ENCODE measurements at places on chromosomes 4 and X.

DNA sequence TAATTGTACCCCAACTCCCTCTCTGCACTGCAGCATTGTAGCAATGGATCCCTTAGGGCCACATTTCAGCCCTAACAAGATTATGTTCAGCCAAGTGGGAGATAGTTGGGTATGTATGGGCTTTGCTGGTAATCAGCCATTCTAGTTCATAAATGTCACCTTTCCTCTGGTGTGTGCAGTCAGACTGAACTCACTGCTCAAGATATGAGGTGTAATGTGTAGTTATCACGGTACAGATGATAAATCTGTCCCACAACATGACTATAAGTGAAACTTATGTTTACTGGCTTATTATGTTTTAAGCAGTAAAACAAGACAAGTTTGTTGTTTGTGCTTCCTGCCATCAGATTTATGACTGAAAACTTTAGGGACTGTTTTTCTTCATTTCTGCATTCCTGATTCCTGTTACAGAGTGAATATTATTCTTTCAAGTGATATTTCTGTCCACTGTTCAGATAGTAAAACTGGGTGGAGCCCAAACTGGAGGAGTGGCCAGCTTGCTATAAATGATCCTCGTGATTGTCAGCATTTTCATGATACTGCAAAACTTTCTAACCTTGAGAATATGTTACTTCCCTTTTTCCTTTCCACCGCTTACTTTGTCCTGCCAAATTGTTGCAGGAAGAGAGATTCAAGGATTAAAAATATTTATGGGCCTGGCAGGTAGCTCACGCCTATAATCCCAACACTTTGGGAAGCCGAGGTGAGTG is 44.9 kb downstream of the ANAPC4 start:
- H3K27me3 ChIP-seq = no peaks in the 10 kb centered on the region
- H3K36me3 ChIP-seq = no peaks in the 10 kb centered on the region
- H3K4me1 ChIP-seq = no peaks in the 10 kb centered on the region
- H3K4me3 ChIP-seq = no peak overlapping the region

GRCh38 chr4:41425650-41426049 is 112.3 kb upstream of the LIMCH1 start:
- DNase-seq = no peak
- H3K27me3 ChIP-seq = no peaks in the 10 kb centered on the region
- H3K4me1 ChIP-seq = peaks cover 3% of the 10 kb centered on the region
- H3K27ac ChIP-seq = no peak overlapping the region
- H3K36me3 ChIP-seq = no peaks in the 10 kb centered on the region

- H3K4me3 ChIP-seq = no peak overlapping the region
- H3K4me1 ChIP-seq = no peaks in the 10 kb centered on the region
- H3K36me3 ChIP-seq = no peaks in the 10 kb centered on the region
These were observed 51.6 kb downstream of the SCFD2 start for GRCh38 chr4:53314252-53314651.

- no peak for DNase-seq
- no peak overlapping the region for H3K27ac ChIP-seq
- no peaks in the 10 kb centered on the region for H3K36me3 ChIP-seq
These were observed 238.4 kb upstream of the PSAPL1 start for GRCh38 chr4:7673121-7673520.

- no peaks in the 10 kb centered on the region for H3K36me3 ChIP-seq
- no peak overlapping the region for H3K4me3 ChIP-seq
- H3K27me3 ChIP-seq = no peaks in the 10 kb centered on the region
These were observed 4.8 kb downstream of the ADD1 start for GRCh38 chr4:2848449-2848848.

- H3K36me3 ChIP-seq = no peaks in the 10 kb centered on the region
- H3K27ac ChIP-seq = no peak overlapping the region
- H3K4me3 ChIP-seq = no peak overlapping the region
- H3K27me3 ChIP-seq = no peaks in the 10 kb centered on the region
- peak; percentile 4 for DNase-seq
These were observed 40.4 kb upstream of the PAPSS1 start for GRCh38 chr4:107760281-107760947.

GRCh38 chrX:26670521-26670920 is 454.6 kb downstream of the MAGEB5 start:
- DNase-seq = no peak
- no peak overlapping the region for H3K4me3 ChIP-seq
- H3K27ac ChIP-seq = no peak overlapping the region

DNA sequence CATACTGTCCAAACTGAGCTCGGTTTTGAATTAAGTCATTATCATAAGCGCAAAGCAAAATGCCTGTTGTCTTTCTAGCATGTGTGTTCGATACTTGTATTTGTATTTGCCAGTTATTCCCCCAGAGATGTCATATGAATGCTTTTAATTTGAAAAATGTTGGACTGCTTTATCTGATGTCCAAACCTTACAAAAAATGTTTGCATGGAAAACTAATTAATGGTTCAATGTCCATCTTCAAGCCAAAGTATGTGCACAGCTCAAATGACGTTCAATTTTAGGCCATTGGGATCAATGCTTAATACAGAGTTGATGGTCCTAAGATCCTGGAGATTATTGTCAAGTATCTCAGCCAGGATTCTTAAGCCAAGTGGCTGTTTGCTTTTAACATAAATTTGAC is 17.2 kb upstream of the HPGDS start:
- H3K4me1 ChIP-seq = no peaks in the 10 kb centered on the region
- H3K4me3 ChIP-seq = no peak overlapping the region
- H3K27ac ChIP-seq = no peak overlapping the region
- no peaks in the 10 kb centered on the region for H3K36me3 ChIP-seq
- H3K27me3 ChIP-seq = no peaks in the 10 kb centered on the region
- DNase-seq = no peak

DNA sequence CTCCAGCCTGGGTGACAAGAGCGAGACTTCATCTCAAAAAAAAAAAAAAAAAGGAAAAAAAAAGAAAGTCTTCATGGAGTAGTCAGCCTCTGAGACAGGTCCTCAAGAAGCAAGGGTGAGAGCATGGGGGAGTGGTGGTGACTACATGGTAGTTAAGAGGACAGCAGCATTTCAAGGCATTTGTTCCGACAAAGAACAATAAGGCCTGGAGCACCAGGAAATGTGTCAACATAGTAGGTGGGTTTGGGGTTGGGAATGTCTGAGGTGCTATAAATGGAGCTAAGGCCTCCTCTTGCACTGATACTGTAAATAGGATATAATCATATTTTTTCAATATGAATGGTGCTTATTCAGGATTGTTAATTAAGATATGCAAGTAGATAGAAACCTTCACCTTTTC is 34.4 kb downstream of the GPR82 start:
- no peaks in the 10 kb centered on the region for H3K36me3 ChIP-seq
- no peaks in the 10 kb centered on the region for H3K27me3 ChIP-seq
- no peak overlapping the region for H3K27ac ChIP-seq
- DNase-seq = no peak
- no peak overlapping the region for H3K4me3 ChIP-seq

DNA sequence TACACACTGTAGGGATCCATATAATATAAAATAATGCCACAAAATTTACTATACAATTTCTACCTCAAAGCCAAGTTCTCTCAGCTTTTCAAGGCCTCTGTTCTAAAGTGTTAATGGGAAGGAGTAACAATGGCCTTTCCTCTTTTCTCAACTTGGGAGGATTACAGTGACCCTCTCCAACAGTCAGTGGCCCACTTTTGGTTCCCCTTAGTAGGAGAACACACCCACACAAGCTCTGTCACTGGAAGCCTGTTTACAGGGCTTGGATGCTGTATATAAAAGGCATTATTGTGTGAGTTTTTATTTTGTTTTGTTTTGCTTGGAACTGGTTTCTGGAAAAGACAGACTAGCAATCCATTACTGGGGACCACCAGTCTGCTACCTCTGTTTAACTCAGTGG is 1.8 kb downstream of the ARHGEF6 start:
- no peaks in the 10 kb centered on the region for H3K36me3 ChIP-seq
- H3K27me3 ChIP-seq = no peaks in the 10 kb centered on the region
- no peak for DNase-seq
- H3K4me1 ChIP-seq = no peaks in the 10 kb centered on the region

DNA sequence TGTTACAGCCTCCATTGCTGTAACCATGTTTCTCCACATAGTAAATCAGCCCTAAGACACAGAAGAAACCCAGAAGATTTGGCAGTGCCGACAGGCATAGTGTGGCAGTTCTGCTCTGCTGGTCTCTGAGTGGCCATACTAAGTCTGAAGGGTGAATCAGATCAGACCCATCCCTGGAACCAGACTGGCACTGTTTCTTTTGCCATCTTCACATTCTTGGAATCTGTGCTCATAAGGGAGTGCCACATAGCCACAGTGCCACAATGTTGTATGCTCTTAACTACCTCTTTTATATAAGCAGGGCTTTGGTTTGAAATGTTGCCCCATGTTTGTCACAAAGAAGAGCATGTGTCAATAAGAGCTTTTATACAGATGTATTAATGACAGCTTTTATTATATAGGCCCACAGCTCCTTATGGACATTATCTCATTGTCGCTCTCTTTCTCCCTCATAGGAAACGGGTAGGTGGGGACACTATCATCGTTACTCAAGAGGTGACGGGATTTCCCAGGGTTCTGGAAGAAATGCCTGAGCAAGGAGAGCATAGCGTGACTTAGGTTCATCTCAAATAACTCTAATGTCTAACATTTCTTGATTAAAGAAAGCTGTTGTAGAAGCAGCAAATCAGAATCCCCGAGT is 128.2 kb downstream of the CBR4 start:
- H3K4me1 ChIP-seq = no peaks in the 10 kb centered on the region
- DNase-seq = no peak
- no peaks in the 10 kb centered on the region for H3K27me3 ChIP-seq
- no peak overlapping the region for H3K4me3 ChIP-seq

- no peaks in the 10 kb centered on the region for H3K27me3 ChIP-seq
- no peaks in the 10 kb centered on the region for H3K4me1 ChIP-seq
These were observed 113.9 kb upstream of the SORBS2 start for GRCh38 chr4:185925910-185926360.
